SK-MEL-5 (cell line): ENCODE measurements at places on chromosomes 11 and 22. TPM values are rescaled to one million over a fixed set of nuclear protein-coding genes. Genes with fewer than 3 reads are reported as not detected.
A peak's percentile ranks its signal among the peaks of the same experiment; 100 is the strongest.

The NFAM1 gene
- total RNA-seq: not detected in 2 replicates

The FAM89B gene
- 12.2 and 13.2 TPM in 2 replicates for total RNA-seq

The ART1 gene
- total RNA-seq: not detected in 2 replicates

The SNX15 gene
- total RNA-seq: 6.2 and 7.4 TPM in 2 replicates

The OR4C15 gene
- not detected in 2 replicates for total RNA-seq

The ZNRF3 gene
- total RNA-seq: 4.3 and 4.6 TPM in 2 replicates

The PKNOX2 gene
- total RNA-seq: 1.4 and 1.6 TPM in 2 replicates

The IRAG1 gene
- total RNA-seq: 0.08 and 0.21 TPM in 2 replicates

DNA sequence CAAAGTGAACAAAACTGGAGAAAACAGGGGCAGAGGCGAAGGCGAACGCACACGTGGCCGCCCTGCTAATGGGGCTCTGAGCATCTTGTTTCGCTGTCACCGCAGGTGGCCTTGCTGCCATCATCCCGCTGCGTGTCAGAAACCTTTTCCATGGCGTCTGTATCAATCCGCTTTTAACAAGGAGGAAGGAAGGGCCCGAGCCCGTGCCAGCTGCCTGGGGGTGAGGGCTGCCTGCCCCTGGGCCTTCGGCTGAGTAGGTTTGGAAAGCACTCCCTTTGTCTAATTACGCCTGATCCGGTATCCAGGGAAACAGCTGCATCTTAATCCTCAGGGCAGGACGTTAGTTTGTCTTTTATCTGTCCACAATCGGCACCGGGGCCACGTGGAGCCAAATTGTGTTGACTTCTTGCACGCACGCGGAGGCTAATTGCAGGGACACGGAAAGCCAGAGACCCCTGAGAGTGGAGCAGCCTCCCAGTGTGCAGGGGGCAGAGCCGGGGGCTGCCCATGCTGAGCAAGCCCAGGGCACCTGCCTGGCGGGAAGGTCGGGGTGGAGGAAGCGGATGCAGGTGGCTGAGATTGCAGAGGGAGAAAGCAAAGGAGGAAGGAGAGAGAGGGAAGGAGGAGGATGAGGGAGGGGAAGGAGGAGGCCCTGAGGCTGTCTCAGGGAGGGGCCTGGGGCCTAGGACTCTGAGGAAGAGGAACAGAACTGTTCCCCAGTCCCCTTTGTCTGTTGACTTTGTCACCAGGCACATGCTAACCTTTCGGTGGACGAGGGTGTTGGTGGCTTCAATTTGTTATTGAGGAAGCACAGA, 19.2 kb upstream of the TH start:
- DNase-seq: no peak

- DNase-seq: no peak
Measured at GRCh38 chr11:111091321-111091938, 154.1 kb upstream of the POU2AF2 start.

DNA sequence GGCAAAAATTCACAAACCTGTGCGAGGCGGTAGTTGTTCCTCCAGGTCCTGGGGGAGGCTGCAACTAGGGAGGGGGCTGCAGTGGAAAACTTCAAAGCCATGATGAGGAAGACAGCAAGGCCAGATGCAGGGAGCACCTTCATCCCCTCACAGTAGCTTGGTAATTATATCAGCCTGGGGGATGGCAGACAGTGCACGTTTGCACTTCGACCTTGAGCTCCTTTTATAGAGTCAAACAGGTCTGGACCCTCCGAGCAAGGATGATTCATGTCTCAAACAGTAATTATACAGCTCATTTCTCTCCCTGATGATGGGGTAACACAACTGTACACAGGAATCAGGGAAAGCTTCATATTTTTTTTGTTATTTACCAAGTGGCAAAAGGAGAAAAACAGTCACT, at the start of gene MMP20:
Gene MMP20, minus strand, starts transcription at position 156 of the 400 bp plus-strand sequence. Its CDS starts 13 bp downstream, at position 143.
- DNase-seq: no peak

- no peak for DNase-seq
Measured at GRCh38 chr11:119759324-119759723, 30.3 kb upstream of the NECTIN1 start.

DNA sequence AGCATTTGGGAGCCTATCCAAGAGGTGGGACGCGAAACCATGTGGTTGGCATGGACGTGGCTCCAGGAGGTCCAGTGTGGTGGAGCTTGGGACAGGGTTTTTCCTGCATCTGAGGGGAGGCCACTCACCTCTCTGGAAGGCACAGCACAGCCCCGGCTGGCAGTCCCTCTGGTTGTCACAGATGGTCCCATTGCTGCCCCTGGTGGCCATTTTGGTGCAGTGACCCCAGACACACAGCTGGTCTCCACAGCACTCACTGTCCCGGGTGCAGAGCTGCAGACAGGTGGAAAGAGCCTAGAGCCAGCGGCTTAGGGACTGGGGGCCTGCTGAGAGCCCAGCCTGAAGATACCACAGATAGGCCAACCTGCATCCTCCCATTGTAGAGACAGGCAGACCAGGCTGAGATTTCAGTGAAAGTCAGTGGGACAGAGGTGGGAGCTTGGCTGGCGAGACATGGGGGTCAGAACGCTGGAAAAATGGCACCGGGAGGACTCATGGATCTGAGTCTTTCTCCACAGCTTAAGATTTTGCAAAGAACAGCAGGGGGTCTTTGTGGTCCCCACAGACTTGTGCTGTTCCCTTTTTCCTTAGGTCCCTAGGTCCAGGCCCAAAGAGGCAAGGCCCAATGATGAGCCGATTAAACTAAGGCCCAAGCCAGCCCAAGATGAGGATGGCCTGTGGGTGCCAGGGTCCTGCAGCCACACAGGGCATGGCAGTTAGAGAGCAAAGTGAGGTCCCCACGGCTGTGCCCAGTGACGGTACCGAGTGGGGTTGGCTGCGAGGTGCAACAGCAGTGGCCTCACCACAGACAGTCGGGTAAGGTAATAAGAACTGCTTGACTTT, 41.4 kb downstream of the DKK3 start:
- DNase-seq: peak; percentile 80

GRCh38 chr22:19232623-19233022, 54.1 kb upstream of the SLC25A1 start:
- no peak for DNase-seq

DNA sequence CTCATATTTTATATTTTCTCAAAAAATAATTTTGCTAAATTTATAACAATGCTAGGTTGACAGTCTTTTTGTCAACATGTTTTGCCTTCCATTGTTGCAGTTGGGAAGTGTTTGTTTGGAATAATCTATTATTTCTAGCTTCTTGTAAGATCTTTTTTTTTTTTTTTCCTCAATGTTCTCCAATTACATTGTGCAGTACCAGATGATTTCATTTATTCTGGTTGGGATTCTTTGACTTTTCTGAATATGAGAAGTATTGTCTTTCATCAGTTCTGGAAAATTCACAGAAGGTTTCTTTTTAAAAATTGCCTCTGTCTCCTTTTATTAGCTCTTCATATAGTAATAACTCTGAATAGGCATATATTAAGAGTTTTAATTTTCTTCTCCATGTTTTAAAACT, 245.4 kb downstream of the DYNC2H1 start:
- no peak for DNase-seq

DNA sequence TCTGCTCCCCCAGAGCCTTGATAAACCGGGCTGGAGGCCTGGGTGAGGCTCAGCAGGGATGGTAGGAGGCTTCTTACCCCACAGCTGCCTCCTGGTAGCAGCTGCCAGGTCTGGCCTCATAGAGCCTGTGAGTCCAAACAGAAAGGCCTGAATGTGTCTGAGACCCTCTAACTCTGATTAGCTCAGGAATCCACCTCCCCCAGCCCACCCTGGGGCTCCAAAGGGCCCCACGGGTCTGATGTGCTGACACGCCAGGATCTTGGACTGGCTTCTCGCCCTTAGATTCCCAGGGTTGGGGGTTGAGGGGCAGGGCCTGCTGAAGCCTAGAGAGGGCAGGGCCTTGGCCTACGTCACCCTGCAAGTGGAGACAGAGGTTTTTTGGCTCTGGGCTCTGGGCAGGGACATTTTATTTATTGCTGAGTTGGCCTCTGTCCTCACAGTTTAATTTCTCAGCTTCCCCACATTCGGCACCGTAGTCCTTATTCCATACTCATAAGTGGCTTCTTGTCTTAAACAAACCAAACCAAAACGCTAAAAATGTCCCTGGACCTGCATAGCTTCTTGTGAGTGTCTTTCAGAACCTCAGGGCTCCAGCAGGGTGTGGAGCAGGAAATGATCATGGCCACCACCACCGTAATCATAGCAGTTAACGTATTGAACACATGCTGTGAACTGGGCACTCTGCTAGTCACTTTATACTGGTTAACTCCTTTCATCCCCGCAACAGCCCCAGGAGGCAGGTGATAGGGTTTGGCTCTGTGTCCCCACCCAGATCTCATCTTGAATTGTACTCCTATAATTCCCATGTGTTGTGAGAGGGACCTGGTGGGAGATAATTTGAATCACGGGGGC, 25.1 kb downstream of the KIAA1671 start:
- no peak for DNase-seq

GRCh38 chr22:42922374-42923191, 65.5 kb upstream of the ARFGAP3 start:
- no peak for DNase-seq

DNA sequence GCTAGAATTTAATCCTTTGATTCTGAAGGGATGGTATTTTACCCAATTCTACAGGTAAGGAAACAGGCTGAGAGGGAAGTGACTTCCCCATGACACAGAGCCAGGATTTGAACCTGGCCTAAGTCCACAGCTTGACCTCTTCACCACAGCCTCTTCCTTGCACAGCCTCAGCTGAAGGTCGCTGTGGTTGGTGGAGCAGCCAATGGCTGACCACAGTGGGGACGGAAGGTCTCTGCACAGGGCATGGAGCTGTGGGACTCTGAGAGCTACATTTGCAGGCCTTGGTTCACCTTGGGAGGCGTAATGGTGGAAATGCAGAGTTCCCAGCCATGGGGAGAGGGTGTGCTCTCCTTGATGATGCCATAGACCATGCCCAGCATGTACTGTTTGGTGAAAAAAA, 295.0 kb downstream of the DDX10 start:
- DNase-seq: no peak

GRCh38 chr11:24264868-24265267, 232.0 kb upstream of the LUZP2 start:
- DNase-seq: no peak

- peak; percentile 59 for DNase-seq
Measured at GRCh38 chr11:112279901-112280267, 19.2 kb upstream of the PLET1 start.
